ENCODE measurements at places on chromosomes 4 and X. TPM values are rescaled to one million over a fixed set of nuclear protein-coding genes. Genes with fewer than 3 reads are reported as not detected.

DNA sequence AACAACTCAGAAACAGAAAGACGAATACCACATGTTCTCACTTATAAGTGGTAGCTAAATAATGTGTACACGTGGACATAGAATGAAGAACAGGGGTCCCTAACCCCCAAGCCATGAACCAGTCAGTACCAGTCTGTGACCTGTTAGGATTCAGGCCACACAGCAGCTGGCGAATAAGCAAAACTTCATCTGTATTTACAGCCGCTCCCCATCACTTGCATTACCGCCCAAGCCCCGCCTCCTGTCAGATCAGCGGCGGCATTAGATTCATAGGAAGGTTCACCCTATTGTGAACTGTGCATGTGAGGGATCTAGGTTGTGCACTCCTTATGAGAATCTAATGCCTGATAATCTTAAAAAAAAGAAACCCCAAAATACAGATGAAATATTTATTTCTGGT is 1128.7 kb downstream of the NLGN4X start:
- no peak for DNase-seq

DNA sequence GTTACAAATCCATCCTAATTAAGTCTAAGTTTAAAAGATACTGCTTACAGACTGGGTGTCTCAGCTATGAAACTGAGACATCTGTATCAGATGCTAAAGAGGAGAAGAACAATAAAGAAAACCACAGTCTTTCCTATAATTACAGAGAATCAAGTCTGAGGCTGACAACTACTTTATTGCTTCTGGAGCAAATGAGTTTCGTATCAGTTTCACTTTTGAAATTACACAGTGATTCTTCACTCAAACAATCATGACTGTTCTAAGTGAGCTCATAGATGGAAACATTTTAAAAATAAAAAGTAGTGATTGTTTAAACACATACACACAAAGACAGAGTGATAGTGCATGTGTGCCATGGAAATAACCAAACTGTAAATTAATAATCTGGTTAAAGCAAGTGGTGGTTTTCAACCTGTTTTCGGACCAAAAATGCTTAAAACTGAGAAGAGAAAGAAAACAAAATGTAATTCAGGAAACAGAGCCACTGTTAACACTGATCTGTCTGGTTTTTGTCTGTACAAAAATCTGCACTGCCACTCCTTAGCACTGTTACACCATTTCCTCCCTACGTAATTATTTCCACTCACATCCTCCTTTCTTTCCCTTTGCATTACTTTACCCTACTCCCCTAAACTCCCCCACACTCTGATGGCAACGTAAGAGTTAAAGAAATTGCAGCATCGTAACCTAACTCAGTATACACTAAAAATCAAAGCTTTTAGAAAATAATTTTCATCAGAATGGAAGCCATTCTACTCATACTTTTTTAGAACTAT is 12.5 kb downstream of the RFC1 start:
- no peak for DNase-seq

DNA sequence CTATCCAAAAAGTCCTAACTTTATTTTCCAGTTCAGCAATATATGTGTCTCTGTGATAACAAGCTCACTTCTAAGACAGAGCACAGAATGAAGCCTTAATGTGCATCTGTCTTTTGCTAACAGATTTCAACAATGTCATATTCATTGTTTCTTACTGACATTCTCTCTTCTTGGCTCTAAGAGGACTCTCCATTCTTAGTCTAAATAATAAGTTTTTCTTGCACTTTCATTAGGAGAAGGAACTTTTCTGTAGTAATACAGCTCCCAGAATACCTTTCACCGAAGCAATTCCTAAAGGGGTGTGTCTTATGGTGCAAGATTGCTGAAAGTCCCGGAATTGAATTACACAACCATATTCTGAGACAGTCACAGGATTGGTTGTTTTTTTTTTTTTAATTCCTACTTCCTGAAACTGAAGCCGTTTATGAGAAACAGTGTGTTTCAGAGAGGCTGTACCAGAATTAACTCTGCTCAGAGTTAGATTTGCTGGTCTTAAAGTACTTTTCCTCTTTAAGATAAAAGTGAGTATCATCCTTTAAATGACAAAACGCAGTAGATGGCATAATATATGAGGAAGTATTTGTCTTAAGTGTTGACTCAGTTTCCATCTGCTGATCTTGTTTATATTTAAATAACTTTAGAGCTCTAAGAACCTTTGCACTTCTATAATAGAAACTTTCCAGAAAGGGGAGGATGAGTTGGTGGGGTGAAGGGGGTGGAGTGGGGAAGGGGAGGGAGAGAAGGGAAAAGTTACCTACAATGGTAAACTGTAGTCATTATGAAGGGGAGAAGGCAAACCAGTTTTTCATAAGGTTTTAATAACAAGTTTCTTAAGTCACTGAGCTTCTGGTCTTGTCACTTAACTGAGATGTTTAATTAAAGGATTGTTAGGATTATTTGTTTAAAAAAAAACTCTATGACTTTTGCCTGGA is at the start of gene ALPK1:
ALPK1 (plus strand) TSS at position 421 of the 932 bp plus-strand sequence.
- no peak for DNase-seq

DNA sequence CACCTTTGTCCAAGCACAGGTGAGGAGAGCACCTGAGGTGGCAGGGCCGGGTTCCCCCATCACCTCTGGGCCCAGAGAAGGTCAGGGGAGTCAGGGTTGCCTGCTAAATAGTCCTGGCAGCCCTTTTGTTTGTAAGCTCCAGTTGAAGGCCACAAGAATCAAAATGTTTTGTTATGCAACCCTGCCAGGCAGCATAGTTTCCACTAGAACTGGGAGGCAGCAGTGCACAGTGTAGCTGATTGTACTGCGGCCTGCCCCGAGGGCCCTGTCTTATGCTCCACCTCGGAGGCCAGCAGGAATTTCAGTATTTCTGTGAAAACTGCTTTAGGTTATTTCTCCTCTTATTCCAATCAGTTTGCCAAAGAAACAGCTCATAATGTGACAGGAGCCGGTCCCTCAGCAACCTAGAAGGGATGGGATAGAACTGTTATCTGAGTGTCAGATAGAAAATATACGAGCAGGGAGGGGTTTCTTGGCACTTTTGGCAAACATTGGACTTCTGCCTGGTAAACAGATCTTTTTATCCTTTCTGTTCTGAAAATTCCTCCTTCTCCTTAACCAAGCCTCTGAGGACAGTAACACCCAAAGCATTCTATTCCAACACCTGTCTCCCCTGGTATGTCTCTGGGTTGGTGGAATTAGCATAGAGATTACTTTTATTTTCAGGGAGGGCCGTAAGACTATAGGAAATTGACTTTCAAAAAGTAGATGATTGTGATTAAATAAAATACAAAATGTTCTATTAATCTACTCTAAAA is 93.6 kb downstream of the LNX1 start:
- DNase-seq = peak; percentile 47

- DNase-seq = no peak
Measured at GRCh38 chr4:45438047-45438446, 685.8 kb downstream of the GABRG1 start.

DNA sequence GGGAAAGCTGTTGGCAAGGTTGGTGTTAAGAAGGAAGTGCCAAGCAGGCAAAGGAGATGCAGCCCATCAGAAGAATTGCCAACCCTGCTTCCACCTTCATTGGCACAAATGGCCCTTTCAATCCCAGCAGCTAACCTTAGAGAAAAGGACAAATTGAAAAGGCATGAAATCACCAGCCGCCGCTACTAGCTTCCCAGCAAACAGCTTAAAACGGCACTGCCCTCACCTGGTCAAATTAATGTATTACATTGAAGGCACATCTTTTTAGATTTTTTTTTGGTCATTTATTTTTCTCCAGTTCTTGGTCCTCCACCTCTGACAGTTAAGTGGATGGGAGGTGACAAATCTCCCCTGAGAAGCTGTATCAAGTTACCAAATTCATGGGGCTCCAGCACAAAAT is 51.0 kb upstream of the NHSL2 start:
- DNase-seq = peak; percentile 71

GRCh38 chr4:113083346-113083745 is 33.9 kb downstream of the ANK2 start:
- DNase-seq = no peak

GRCh38 chrX:24619647-24620046 is 27.5 kb downstream of the PCYT1B start:
- no peak for DNase-seq

NXF3 gene
- not detected for total RNA-seq

MUC7 gene
- total RNA-seq = not detected

GAGE2A gene
- total RNA-seq = not detected
